ENCODE measurements at places on chromosomes 3 and 15.

- DNase-seq: no peak
Observed at GRCh38 chr15:45827275-45827674, 192.4 kb downstream of the SQOR start.

GRCh38 chr15:92023965-92024364, 170.5 kb downstream of the SLCO3A1 start:
- DNase-seq: no peak

- no peak for DNase-seq
Observed at GRCh38 chr15:32944431-32944830, 226.6 kb downstream of the GREM1 start.

- no peak for DNase-seq
Observed at GRCh38 chr3:189344996-189345395, 173.2 kb downstream of the TPRG1 start.

- DNase-seq: peak; percentile 10
Observed at GRCh38 chr3:157594413-157594812, 91.2 kb upstream of the VEPH1 start.

Measured in H7 (cell line).